ENCODE measurements at places on chromosomes 7 and 10.

DNA sequence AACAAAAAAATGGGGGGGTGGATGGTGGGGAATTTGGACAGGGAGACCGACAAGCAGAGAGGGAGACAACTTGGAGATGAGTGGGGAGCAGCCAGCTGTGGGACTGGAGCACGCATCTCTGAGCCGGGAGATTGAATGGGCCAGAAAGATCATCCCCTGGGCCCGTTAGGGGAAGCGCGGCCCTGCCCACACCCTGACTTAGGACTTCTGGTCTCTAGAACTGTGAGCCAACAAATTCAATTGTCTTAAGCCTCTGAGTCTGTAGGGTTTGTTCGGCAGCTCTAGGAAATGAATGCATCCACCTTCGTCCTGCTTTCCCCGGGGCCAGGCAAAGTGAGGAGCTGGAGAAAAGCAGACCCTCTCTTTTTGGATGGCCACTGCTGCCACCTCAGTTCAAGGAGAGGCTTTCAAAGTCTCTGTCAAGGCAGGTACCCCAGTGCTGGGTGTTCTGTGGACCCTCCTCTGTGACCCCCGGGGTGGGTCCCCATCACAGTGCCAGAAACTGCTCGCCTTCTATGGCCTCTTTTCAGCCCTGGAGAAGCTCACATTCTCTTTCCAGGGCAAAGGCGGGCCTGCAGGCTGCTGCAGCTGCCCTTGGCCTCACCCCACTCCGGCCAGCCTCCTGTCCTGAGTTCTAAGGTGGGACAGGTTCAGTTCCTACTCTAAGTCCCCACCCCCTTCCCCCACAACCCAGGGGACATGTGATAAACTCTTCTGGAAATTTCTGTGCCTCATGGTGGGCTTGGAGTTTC is 423.2 kb downstream of the RPS24 start:
- no peak for DNase-seq

- DNase-seq = no peak
These were observed 469.2 kb downstream of the ADRA2A start for GRCh38 chr10:111545861-111546605.

GRCh38 chr7:104207348-104207730 is 474 bp downstream of the ORC5 start:
- no peak for DNase-seq

DNA sequence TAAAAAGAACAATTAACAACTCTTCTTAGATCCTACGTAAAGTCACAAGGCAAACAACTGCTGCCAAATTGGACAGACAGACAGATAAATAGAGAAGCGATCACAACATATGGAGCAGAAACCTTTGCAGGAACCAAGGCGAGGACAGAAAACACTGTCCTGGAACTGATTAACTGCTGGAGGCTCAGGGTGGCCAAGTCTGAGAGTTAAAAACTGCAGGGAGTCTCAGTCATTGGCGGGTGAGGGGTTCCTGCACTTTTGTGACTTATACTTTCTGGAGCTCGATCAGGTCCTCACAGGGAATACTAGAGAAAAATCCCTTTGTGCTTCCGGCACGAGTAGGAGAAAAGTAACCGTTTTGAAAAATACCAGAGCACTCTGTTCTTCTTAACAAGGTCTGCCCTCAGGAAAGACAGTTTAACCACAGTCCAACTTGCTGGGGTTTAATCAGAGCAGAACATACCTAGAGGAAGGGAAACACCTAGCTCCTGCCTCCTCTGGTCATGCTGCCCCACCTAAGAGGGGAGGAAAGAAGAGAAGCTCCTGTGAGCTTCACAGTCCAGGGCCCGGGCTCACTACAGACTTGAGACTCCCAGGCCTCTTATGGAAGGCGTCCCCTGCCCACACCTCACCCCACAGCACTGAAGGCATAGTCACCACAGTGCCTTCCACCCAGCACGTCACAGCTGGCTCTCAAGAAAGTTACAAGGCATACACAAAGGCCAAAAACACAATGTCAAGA is 74.9 kb downstream of the LARP4B start:
- DNase-seq = no peak

- DNase-seq = no peak
These were observed 35.9 kb upstream of the MYL10 start for GRCh38 chr7:101664893-101665471.

DNA sequence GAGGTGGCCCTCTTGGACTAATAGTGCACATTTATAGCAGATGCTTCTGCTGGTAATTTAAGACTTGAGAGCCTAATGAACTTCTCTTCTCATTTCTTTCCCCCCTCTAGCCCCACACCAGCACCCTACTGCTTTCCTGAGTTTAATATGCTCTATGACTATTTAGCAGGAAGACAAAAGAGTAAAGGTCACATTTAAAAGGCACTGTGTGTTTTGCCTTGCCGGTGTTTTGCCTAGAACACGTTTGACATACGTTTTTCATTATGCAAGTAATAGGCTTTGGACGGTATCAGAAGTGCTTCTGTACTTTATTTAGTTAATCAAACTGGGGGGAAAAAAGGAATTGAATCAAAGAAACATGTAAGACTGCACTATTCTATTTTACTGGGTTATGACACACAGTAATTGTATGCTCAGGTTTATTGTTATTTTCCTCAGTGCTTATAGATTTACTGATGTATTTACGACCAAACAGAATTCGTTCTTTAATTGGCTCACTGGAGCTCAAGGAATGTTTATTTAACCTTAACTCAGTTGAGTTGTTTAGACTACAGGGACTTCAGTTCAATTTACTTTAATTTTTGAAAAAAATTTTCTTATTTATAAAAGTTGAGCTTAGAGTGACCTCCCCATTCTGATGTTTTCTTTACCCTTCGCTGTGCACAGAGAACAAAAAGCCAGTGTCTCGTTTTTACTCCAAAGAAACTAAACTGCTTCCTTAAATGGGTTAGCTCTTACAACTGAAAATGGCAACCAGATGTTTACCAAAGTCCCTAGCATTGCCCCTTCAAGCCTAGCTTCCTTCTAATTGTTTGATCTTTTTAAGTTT is 35.4 kb downstream of the CPED1 start:
- peak; percentile 31 for DNase-seq

DNA sequence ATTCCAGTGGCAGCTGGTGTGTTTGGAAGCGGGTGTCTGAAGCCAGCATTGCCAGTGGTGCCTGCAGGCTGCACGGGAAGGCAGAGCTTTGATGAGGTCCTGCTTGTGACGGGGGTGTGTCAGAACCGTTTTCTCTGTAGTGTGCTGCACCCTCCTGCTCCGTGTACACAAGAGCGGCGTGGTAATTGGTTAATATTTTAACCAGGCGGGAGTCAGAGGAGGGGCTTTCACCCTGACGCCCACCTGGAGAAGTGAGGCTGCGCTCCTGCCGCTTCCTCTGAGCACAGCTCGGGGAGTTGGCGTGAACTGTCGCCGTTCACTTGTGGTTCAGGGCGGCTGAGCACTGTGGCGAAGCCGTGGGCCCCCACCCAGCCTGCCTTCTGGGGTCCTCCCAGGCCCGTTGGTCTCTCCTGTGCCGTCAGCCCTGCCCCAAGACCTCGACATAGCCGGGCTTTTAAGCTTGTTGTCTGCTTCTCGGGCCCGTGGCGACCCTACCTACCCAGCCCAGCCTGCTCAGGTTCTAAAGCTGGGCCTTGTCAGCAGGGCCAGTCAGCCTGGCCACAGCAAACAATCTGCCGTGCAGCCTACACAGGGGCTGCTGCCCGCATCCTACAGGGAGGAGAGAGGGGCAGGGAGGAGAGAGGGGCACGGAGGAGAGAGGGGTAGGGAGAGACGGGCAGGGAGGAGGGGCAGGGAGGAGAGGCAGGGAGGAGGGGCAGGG is 11.6 kb downstream of the NKX6-2 start:
- DNase-seq = peak; percentile 47

- DNase-seq = peak; percentile 76
These were observed 55.2 kb upstream of the GSDME start for GRCh38 chr7:24812305-24812945.

DNA sequence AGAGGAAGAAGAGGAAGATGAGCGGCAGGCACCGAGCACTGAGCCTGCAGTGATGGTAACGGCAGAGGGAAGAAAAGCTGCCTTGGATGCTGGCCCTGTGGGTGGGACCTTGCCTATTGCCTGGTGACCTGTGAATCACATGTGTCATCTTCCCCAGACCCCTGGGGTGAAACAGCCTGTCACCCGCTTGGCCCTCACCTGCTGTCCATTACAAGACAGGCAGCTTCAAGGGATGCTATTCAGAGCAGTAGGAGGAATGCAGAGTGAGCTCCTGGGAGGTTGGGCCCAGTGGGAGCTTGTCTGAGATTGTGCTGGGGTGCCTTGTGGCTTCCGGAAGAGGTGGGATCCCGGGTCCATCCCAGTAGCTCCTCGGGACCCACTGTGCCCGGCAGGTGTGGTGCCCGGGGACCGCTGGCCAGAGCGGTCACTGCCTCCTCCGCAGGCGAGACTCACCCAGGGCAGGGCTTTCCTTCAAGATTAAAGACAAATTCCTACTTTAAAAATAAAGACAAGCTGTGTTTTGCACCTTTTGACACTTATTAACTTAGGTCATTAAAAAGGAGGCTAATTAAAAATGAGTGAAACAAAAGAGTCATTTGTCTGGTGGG is 440.2 kb upstream of the MKI67 start:
- no peak for DNase-seq

DNA sequence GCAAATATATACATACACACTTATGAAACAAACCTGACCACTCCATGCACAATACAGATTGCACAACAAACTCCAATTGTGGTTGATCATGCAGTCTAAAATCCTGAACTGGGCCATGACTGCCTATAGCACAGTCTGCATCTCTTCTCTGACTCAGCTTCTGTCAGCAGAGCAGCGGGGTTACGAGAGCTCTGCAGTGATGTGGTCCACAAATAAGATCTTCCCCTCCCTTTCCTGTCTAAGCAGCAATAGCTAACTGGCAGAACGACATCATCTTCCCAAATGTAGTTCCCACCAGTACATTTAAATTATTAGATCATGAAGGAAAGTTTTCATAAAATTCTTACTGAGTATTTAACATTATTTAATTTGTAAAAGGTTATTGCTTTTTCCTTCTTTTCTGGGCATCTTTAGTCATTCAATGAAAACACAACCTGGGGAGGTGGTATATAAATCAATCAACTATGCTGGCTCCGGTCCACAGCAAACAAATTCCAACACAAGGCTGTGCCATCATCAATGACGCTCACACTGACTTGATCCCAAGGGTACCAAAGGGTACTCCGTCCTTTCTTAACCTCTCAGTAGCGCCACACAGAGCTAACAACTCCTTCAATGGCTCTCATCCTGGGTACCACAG is 17.1 kb downstream of the ARHGAP21 start:
- peak; percentile 65 for DNase-seq

- no peak for DNase-seq
These were observed 26.2 kb upstream of the CDCA7L start for GRCh38 chr7:21971780-21972396.

DNA sequence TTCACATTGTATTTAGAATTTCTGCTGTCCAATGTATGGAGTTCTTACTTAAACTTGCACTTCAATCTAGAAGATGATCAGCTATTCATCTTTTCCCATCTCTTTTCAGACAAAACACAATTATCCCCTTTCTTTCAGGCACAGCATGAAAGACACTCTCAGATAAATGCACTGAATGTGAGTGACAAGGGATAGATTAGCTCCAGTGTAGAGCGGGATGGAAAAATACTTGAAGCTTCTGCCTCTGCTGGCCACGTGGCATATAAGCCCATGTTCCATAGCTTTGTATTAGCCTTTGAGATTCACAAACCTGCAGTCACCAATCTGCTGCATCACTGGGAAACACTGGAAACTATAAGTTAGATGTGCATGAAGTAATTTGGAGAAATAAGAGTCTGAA is 162.2 kb upstream of the FAM3C start:
- DNase-seq = no peak

DNA sequence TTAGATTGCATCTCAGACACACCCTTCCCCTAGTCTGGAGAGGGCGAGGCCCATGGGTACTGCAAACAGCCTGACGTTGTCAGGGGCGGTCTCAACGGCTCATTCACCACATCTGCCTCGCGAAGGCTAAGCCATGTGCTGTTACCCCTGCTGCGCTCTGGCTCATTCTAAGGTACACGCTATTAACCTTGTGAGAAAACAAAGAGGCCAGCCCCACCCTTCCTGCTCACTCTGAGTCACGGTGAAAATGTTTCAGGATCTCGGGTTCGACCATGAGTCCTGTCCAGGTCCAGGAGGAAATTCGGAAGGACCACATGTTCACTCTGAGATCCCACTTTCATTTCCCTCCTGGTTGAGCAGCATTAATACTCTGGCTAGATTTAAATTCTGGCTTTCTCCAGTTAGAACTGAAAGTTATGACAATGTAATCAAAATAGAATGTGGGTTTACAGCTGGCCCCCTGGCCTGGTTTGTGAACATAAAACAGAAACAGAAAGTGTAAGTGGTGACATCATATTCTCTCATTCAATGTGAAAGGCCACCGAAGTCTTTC is 55.2 kb downstream of the EGFR start:
- peak; percentile 81 for DNase-seq

DNA sequence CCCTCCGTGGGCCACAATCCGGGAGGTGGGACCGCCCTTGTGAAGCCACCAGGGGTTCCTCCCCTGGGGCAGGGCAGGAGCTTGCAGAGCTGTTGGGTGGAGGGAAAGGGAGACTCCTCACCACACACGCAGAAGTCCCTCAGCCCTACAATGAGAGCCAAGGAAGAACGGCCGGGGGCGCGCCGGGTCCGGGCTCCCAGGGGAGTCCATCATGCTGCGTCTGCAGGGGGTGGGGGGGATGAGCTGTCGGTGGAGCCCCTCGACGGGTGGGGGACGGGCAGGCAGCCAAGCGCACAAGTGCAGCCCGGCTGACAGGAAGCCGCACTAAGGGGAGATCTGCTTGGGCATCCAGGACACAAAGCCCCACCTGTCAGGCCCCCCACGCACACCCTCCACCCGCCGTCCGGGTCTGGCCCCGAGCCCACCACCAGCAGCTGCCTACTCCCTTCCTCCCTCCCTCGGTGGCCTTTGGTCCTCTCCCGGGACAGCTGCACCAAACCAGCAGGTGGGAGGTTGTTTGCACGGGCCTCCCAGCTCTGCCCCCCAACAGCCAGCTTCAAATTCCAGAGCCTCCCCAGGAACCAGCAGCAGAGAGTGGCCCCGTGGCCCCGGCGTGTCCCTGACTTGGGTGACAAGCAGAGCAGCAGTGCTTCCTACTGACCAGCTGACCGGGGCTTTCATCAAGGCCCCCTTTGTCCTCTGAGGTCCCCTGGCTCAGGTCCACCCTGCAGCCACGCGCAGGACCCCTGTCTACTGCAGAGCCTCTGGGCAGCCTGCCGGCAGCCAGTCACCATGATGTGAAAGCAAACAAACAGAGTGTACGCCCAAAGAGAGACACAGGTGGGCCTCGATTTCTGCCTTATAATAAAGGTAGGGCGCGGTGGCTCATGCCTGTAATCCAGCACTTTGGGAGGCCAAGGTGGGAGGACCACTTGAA is 50.3 kb downstream of the HIP1 start:
- no peak for DNase-seq
